ENCODE measurements at places on chromosomes 13 and 19.

DNA sequence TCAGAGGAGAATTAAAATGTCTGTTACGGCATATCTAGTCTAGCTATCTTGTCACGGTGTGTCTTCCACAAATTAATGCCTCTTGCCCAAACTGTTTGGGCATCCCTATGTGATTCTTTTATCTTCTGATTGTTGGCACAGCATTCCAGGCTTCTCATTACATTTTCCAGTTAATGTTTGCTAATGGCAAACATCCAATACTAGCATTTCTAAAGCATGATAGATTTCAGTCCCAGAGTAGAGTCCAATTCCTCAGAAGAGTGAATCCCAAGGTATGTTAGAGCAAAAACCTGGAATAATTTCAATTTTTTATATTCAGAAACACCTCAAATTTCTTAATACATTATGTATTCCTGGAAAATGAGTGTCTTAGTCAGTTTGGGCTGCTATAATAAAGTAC lies 684.5 kb upstream of the SLITRK1 start:
- DNase-seq, result no peak

- no peak for DNase-seq
Measured at GRCh38 chr19:55809381-55810058, 22.3 kb downstream of the NLRP11 start.

DNA sequence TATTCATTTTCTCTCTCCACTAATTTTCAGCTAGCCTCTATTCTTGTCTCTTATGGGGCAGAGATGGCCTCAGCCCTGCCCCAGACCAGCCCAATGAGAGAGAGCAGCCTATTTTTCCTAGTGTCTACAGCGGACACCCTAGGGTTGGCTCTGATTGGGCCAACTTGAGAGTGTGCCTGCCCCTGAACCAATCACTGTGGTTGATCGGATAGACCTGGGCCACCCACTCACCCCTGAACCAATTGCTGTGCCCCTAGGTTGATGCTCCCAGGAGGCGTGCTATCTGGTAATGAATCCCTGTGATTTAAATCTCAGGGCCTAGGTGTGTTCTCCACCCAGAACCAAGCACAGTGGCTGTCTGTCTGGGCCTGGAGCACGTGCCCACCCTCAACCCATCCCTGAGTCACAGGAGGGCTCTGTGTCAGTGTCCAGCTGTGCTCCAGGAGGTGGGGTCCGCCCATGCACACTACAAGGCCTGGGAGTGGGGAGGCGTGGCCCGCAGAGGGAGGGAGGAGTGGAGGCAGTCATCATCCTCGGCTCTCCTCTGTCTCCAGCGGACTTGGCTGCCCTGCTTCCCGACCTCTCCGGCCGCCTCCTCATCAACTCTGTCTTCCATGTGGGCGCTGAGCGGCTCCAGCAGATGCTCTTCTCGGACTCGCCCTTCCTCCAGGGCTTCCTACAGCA lies 14.9 kb upstream of the SCN1B start:
- DNase-seq, result no peak

DNA sequence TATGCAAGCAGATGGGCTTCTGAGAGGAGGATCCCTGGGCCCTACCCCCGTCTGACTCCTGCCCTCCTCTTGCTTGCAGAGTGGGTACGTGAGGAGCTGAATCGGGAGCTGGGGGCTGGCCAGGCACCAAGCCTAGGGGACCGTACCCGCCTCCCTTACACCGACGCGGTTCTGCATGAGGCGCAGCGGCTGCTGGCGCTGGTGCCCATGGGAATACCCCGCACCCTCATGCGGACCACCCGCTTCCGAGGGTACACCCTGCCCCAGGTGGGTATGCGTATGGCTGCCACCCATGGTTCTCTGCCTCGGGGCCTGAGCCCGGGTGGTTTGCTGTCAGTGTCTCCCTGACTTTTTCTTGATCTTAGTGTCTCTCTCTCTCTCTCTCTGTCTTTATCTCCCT lies 10.4 kb downstream of the CYP2S1 start:
- DNase-seq, result no peak

GRCh38 chr13:99012539-99012938 lies 34.7 kb upstream of the DOCK9 start:
- no peak for DNase-seq

Measured in neural crest cell (in vitro differentiated cells).